Prostate gland (tissue), 2 donors: ENCODE measurements at places on chromosomes 5 and 9. TPM values are rescaled to one million over a fixed set of nuclear protein-coding genes. Genes with fewer than 3 reads are reported as not detected.
A peak's percentile ranks its signal among the peaks of the same experiment; 100 is the strongest.

SH2D3C gene
- 11.4 TPM for total RNA-seq

DNA sequence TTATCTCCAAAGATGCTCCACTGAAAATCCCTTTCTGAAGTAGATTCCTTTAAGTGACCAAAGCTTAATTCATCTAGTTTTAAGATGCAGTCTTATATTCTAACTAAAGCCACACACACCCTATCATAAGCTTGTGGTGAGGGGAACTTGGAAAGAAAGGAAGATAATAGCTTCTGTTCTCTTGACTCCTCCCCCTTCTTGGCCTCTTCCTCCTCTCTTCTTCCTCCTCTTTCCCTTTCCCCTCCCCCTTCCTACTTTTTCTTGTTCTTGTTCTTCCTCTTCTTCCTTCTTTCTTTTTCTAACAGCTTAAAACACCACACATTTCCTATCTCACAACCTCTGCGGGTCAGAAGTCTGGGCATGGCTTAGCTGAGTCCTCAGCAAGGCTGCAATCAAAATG, 23.5 kb downstream of the IL7R start:
- DNase-seq: no peak

PLAC8L1 gene
- total RNA-seq: not detected

KLF4 gene
- total RNA-seq: 50.0 TPM

DNA sequence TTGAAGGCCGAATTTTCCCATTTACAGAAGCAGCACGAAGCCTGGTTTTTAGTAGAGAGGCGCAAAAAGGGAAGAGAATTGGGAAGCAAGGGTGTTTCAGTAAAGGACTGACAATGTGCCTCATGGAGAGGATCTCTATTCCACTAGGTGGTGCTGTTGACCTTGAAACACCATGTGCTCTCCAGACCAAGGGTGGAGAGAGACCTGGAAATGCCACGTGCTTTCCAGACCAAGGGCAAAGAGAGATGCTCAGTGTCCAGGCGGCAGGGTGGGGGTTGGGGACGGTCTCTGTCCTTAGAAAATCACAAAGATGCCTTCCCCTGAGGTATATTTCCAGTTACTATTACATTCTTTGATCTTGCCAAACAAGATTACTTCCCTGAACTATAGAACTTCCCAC, 425.3 kb downstream of the CSNK1G3 start:
- DNase-seq: peak; percentile 29

EIF4EBP3 gene
- total RNA-seq: 28.3 TPM

RFX3 gene
- total RNA-seq: 15.5 TPM

DNA sequence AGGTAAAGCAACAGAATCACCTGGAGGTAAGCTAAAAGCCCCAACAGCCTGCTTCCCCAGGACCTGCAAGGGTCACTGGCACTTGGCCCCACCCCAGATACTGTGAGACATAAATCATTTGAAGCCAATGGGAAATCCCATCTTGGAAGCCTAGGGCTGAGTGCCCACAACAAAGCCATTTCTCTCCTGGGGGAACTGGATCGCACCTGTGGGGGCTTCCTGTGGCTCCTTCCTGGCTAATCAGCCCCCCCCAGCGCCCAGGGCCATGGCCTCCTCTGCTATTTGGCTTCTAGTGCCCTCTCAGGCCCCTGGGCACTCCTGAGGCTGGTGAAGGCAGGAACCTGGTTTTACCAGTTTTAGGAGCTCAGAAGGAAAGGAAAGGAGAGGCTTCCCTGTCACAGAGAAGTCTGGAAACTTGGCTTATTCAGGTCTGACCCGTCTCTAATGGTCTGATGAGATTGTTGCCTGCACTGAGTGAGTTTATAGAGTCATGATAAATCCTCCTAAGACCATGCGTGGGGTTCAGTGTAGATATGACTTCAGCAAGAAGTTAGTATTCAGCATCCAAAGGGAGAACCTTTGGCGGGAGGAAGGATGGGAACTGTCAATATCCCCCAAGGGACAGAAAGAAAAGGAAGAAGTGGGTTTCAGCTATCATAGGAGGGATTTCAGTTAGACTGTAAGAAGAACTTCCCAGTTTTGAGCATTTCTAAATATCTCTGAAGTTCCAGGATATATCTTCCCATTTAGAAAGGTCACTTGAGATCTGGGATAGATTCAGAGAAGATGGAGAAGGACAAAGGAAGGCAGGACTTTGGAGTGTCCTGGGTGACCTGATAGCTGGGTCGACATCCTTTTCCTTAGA, 1.2 kb downstream of the KCNMB1 start:
- DNase-seq: no peak

GRCh38 chr9:20504930-20505329, 117.4 kb downstream of the MLLT3 start:
- DNase-seq: no peak

CD14 gene
- 22.9 TPM for total RNA-seq

IL4 gene
- not detected for total RNA-seq

DNA sequence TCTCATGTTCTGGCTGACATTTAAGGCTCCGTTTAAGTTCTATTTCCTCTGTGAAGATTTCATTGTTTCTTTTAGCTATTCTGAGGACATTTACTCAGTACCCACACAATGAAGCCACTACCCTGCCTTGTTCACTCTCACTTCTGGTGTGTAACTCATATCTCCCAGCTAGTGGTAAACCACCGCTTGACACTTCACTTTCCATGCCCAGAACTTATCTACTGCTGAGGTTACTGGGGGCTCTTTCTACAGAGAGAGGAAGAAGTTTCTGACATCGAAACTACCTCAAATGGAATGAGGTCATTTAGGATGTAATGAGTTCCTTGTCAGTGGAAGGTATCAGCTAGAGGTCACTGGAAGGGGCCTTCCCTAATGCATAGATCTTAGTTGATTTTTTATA, 501.5 kb downstream of the DMAC1 start:
- DNase-seq: no peak

- no peak for DNase-seq
Observed at GRCh38 chr5:69276422-69277174, 41.9 kb downstream of the CDK7 start.

- DNase-seq: no peak
Observed at GRCh38 chr5:34913072-34913471, 2.2 kb downstream of the RAD1 start.

DNA sequence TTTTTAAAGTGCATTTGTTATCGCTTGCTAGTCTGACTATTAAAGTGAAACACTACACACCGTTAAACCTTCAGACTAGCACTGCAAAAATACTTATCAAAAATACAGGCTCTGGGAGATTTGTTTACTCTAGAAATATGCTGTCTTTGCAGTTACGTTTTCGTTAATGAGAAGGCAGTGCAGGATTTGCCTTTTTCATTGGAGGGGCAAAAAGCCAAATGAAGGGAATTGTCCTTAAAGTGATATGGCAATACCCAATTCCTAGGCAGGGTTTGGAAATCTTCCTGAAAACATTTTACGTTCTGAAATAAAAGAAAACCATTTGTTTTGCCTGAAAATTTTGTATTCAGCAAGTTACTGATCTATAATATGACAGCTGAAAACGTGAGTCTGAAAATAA, 1800.2 kb downstream of the MAT2B start:
- no peak for DNase-seq

DNA sequence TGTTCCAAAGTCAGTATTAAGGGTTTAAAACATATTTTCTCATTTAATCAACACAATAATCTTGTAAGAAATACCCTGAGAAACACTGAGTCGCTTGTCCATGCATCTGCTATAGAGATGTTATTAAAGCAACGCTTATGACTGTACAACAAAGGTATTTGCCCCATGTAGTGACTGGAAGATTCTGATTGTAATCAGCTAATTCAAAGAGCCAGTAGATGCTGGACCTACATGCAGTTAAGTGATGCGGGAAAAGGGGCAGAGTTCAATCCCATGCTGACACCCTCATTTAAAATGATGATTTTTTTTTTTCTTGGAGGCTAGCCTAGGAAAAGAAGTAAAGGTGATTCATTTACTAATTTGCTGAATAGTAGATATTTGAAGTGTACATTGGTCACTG, 149.3 kb upstream of the MTAP start:
- no peak for DNase-seq

DNA sequence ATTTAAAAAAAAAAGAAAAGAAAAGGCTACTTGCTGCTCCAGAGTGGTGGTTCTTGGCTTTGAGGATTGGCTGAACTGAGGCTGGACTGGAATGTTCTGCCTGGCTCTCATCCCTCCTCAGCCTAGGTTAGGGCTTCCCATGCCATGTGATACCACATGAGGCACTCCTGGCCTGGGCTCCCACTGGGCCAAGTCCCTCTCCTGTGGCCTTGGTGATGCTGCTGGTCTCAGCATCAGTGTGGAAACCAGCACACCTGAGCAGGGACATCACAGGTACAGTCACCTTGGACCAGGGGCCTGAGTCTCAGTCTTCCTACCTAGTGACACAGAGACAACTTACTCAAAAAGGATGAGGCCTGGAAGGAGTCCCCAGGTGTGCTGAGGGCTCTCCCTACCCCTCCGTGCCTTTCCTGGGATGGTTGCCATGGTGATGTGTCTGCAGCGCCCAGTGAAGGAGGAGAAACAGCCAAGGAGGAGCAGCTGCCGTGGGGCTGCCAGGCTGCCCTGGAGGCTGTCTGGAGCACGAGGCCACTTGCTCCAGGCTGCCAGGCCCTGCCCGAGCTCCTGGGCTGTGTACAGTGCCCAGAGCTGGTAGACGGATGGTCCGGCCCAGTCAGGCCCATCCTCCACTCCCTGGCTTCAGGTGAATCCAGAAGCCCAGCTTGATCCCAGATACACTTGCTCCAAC, 71.0 kb downstream of the WNK2 start:
- no peak for DNase-seq

GRCh38 chr9:88528080-88528790, 6.7 kb upstream of the NXNL2 start:
- DNase-seq: no peak

TSLP gene
- 1.0 TPM for total RNA-seq

DNA sequence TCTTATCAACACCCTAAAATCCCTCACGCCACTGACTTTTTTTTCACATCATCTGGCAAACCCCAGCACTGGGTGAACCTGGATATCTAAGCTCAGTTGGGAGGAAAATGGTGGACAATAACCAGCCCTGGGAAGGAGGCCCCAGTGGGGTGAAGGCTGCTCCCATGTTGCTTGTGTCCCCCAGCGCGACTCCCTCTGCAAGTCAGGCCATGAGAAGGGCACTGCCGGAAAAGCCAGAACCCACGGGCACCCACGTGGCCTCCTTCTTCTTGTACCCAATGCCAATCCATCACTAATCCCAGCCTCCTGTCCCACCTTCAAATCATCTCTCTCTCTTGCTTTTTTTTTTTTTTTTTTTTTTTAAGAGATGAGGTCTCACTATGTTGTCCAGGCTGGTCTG, 11.4 kb downstream of the CORO2A start:
- no peak for DNase-seq

- DNase-seq: no peak
Observed at GRCh38 chr5:176788091-176788490, 22.3 kb upstream of the UNC5A start.

GRCh38 chr5:142445266-142445665, 120.4 kb upstream of the SPRY4 start:
- no peak for DNase-seq
